ENCODE measurements at places on chromosomes 6 and 20.

- no peak for DNase-seq
Observed at GRCh38 chr6:36594816-36595643, 868 bp downstream of the SRSF3 start.

- no peak for DNase-seq
Observed at GRCh38 chr6:15551798-15552197, 111.0 kb downstream of the DTNBP1 start.

- no peak for DNase-seq
Observed at GRCh38 chr20:19067986-19068385, 144.5 kb upstream of the SLC24A3 start.

GRCh38 chr6:39896701-39897100, 37.6 kb downstream of the MOCS1 start:
- DNase-seq = no peak

DNA sequence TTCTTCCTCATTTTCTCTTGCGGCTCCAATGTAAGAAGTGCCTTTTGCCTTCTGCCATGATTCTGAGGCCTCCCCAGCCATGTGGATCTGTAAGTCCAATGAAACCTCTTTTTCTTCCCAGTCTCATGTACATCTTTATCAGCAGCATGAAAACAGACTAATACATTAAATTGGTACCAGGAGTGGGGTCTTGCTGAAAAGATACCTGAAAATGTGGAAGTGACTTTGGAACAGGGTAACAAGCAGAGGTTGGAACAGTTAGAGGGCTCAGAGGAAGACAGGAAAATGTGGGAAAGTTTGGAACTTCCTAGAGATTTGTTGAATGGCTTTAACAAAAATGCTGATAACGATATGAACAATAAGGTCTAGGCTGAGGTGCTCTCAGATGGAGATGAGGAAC, 316.7 kb upstream of the HS3ST5 start:
- no peak for DNase-seq

- no peak for DNase-seq
Observed at GRCh38 chr20:58852543-58853271, at the start of gene GNAS. Gene GNAS (plus strand): TSS chr20:58852716.

DNA sequence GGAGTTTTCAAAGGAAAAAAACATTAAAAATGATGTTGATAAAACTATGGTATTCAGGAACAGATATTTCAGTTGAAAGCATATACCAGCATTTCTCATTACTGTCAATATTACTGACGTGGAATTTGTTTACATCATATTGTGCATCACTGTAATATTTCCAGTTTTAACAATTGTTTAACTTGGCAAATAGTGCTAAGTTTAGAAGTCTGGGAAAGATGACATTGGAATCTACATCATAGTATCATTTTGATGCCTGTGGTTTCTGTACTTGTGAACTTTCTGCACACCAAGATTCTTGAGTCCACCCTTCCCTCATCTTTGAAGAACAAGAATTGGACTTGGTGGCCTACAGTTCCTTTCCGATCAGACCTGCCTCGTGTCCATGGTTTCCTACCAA, 98.1 kb downstream of the RALGAPA2 start:
- no peak for DNase-seq

DNA sequence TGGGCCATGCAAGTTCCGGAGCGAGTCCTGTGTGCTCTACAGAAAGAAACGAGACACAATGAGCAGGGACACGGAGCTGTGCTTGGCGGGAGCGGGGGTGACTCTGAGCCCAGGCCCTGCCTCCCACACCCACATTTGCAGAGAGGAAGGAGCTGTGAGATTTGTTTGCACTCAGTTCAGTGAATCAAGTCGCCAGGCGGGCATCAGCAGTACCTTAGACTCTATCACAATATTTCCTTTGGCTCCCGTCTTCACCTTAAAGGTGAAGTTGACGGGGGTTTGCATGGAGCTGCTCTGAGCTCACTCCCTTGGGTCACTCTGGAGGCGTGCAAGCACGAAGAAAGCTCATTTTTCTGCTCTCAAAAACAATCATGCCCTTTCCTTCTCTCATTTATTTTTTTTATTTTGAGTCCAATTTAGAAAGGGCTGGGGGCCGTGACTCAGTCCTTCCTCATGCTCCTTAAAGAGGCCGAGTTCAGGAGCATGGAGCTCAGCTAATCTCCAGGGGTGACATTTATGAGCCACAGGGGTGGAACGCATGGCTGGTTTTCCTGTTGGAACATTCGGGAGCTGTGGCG, 188.2 kb downstream of the NFATC2 start:
- no peak for DNase-seq

DNA sequence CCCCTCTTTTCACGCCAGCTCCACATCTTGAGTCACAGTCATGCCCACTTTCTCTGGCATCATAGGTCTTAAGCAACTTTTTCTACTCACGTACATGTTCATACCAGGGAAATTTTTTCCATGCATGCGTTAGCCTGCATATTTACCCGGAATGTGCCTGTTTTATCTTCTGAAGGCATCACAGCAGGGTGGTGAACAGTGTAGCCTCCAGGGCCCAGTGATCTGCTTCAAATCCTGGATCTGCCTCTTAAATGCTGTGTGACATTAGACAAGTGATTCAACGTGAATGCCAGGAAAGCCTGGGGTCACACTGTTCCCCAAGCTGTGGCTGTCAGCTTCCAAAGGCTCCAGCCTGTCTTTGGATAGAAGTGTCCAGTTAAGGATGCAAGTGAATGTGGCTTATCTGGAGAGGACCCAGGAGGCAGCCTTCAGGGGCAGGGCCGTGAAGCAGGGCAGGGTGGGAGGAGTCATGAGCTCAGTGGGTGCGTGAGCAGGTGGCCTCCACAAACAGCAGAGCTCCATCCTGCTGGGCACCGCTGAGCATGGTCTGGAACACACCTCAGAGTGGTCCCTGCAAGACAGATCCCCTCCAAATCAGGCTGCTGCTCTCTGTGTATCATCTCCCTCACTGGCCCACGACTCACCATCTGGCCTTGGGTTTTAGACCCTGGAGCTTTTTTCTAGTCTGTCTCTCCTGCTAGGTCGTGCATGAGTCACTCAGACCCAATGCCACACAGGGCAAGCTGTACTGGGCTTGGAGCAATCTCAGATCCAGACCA, 30.4 kb upstream of the CD93 start:
- no peak for DNase-seq

GRCh38 chr6:113464960-113465359, 392.2 kb upstream of the MARCKS start:
- peak; percentile 39 for DNase-seq

GRCh38 chr6:39330476-39330875, 8.0 kb upstream of the KCNK16 start:
- no peak for DNase-seq

GRCh38 chr6:111409430-111409829, 73.6 kb downstream of the REV3L start:
- DNase-seq = no peak

GRCh38 chr20:24534282-24534681, 64.9 kb downstream of the SYNDIG1 start:
- DNase-seq = no peak

- DNase-seq = no peak
Observed at GRCh38 chr20:34122274-34122980, 10.4 kb upstream of the EIF2S2 start.

DNA sequence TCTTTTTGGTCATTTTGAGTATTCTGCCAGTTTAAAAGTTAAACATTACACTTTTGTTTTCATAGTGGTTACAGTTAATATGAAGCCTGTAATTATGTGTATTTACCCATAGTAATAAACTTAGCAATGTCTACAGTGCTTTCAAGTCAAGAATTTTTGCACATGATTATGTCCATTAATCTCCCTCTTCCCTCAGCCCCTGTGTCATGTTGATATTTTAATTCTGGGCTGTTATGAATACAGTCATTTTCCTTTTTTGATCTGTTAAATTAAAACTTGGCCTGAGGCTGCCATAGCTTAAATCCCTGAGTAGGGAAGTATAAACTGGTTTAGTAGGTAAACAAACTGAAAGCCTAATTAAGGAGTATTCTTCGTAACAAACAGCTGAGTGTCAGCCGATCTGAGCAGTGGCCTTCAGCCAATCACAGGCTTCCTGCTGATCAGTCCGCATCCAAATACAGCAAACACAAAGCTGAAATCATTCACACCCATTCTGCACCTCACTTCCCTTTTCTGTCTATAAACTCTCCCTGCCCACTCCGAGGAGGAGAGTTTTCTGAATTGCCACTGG, 9.5 kb upstream of the SFT2D1 start:
- no peak for DNase-seq

GRCh38 chr6:11121851-11122250, 10.3 kb upstream of the ERVFRD-1 start:
- DNase-seq = no peak

DNA sequence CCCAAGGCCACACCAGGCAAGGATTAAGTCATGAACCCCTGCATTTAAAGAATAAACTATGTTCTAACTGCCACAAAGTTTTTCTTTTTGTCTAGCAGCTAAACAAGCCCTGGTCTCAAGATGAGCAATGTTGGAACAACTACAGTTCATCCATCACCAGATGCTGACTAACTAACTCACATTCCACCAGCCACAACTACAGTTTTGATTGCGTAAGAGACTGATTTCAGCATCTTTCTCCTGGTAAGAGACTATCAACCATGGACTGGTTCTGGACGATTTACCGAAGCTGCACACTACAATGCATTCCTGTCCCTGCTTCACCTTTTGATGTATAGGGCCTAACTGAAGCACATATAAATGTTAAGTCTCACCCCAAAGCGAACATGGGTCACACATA, 43.0 kb downstream of the F13A1 start:
- peak; percentile 87 for DNase-seq

DNA sequence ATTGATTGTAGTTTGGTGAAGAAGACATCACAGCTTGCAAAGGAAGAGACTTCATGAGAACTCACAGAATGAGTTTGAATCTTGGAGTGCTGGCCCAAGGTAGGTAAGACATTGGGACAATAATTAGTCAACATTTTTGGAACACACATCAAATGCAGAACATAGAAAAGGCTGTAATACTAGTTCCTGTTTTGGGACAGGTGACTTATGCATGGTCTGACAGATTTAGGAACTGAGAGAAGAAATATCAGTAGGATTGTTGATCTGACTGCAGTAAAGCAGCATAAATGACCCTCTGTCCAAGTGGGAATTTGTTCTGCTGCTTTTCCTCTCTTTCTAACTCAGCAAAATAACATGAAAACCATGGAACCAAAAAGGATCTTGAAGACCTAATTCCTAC, 102.3 kb upstream of the MAP3K7 start:
- no peak for DNase-seq

GRCh38 chr6:157229713-157230112, 93.6 kb downstream of the TMEM242 start:
- no peak for DNase-seq

GRCh38 chr6:26594131-26594498, 2.6 kb upstream of the ABT1 start:
- DNase-seq = no peak

DNA sequence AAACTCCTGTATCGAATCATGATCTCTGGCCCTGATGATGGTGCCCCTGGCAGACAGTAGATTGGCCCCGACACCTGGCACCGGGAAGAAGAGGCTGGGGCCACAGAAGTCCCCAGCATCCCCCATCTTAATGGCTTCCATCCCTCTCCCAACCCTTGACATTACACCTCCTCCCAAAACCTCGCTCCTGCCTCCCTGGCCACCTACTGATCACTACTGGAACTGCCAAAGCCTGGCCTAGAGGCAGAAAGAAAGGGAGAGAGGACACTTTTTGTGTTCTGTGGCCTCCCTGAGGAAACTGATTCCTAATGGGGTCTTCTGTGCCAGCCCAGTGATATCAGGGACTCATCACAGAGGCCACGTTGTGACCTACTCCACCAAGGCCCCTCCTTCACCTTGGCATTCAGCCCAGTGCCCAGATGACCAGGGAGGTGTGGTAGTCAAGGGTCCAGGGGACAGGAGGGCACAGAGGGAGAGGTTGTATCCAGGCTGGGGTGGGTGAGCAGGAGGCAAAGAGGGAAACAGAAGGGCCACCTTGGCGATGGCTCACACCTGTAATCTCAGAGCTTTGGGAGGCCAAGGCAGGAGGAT, 6.1 kb downstream of the C20orf173 start:
- DNase-seq = no peak

DNA sequence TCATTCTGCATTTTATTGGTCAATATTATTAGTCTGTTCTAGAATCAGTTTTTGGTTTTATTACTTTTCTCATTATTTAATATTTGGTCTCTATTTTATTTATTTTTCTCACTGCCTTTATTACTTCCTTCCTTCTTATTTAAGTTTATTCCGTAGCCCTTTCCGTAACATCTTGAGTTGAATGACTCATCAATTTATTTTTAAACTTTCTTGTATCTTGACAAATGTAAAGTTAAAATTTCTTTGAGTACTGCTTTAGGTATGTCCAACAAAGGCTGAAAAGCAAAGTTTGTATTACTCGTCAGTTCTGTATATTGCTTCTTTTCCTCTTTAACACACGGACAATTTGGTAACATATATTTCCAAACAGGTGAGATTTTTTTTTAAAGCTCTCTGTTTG, 192.0 kb downstream of the CD109 start:
- DNase-seq = no peak

GRCh38 chr6:152836523-152836922, 85.9 kb downstream of the VIP start:
- no peak for DNase-seq

DNA sequence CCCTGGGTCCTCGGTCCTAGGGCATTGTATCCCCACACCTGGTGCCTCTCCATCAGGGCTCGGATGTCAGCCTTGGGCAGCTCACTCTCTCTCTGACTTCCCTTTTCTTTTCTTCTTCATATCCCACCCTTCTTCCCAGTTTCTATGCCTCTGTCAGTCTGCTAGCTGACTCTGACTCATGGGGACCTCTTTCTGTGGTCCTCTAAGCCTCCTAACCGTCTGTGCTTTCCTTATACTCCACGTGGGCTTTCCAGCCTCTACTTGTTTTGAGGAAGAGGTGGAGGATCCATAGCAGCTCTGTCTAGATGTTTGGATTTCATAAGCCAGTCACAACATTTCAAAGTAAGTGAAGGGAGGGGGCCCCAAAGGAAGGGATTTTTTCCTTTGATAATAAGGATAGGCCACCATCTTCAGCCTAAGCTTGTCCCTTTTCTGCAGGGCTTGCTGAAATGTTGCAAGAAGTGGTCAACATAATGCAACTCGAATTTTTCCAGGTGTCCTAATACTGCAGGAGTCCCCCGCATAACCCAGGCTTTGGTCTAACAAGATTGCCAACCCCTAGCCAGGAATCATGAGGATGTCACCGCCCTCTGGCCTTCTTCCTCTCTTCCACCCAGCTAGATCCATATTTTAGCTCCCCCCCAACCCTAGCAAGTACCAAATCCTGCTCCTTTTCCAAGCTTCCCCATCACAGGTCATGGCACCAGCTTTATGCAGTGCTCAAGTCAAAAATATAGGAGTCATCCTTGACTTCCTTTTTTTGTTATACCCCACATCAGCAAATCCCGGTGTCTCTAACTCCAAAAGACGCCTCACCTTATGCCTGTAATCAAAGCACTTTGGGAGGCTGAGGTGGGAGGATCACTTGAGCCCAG, 8.7 kb upstream of the PLTP start:
- DNase-seq = no peak

GRCh38 chr20:9103955-9104354, 35.1 kb downstream of the PLCB4 start:
- no peak for DNase-seq

GRCh38 chr6:158625881-158626305, 18.6 kb downstream of the DYNLT1 start:
- no peak for DNase-seq
